ENCODE measurements at places on chromosomes 11 and 22. TPM values are rescaled to one million over a fixed set of nuclear protein-coding genes. Genes with fewer than 3 reads are reported as not detected.

NCAM1 gene
- 16.5 TPM for total RNA-seq

OR5B21 gene
- not detected for total RNA-seq

PPME1 gene
- total RNA-seq = 33.4 TPM

C11orf86 gene
- total RNA-seq = not detected

CYTH4 gene
- total RNA-seq = not detected

GGTLC2 gene
- total RNA-seq = not detected

TSPAN4 gene
- total RNA-seq = 77.9 TPM

OTOG gene
- not detected for total RNA-seq

LSP1 gene
- total RNA-seq = not detected

INSC gene
- total RNA-seq = 0.27 TPM

APOL1 gene
- 1.8 TPM for total RNA-seq

TPH1 gene
- 0.07 TPM for total RNA-seq

TSPAN32 gene
- total RNA-seq = not detected

ASPHD2 gene
- total RNA-seq = 16.3 TPM

SHANK3 gene
- total RNA-seq = 6.0 TPM

HTR3B gene
- total RNA-seq = not detected

MUS81 gene
- 77.5 TPM for total RNA-seq

SNRPD3 gene
- 160 TPM for total RNA-seq

KRTAP5-11 gene
- not detected for total RNA-seq

PARVG gene
- total RNA-seq = not detected

CSF2RB gene
- total RNA-seq = 1.1 TPM

APOL4 gene
- not detected for total RNA-seq

IGF2 gene
- total RNA-seq = 8.7 TPM

PKP3 gene
- total RNA-seq = 23.9 TPM

PGA5 gene
- total RNA-seq = not detected

IGLL5 gene
- not detected for total RNA-seq

OR8H1 gene
- total RNA-seq = not detected

PIH1D2 gene
- 1.4 TPM for total RNA-seq

APOL5 gene
- not detected for total RNA-seq

ANGPTL5 gene
- total RNA-seq = not detected

SLC22A9 gene
- total RNA-seq = not detected

DENND5A gene
- total RNA-seq = 55.2 TPM

GRIK4 gene
- 0.14 TPM for total RNA-seq

MS4A6E gene
- total RNA-seq = not detected

ZFPL1 gene
- total RNA-seq = 66.1 TPM

RASL10A gene
- total RNA-seq = 0.33 TPM

PYGM gene
- 0.27 TPM for total RNA-seq

IGSF9B gene
- 6.3 TPM for total RNA-seq
